ENCODE measurements at places on chromosomes 1 and 21.

- no peak for DNase-seq
These were observed 19.4 kb downstream of the PRPF38A start for GRCh38 chr1:52423771-52424170.

DNA sequence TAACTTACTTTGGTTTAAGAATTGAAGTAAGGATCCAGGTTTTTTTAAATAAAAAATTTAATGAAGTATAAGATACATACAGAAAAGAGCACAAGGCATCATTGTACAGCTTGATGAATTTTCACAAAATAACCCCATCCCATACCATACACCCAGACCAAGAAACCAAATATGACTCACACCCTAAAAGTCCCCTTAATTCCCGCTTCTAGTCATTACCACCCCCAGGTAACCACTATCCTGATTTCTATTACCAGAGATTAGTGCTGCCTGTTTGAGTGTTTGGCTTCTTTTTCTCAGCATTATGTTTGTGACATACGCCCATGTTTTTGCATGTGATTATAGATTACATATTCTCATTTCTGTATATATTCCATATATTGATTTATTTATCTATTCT, 98.5 kb upstream of the HIVEP3 start:
- DNase-seq = no peak

- DNase-seq = no peak
These were observed 6.2 kb downstream of the DISP3 start for GRCh38 chr1:11485191-11485590.

DNA sequence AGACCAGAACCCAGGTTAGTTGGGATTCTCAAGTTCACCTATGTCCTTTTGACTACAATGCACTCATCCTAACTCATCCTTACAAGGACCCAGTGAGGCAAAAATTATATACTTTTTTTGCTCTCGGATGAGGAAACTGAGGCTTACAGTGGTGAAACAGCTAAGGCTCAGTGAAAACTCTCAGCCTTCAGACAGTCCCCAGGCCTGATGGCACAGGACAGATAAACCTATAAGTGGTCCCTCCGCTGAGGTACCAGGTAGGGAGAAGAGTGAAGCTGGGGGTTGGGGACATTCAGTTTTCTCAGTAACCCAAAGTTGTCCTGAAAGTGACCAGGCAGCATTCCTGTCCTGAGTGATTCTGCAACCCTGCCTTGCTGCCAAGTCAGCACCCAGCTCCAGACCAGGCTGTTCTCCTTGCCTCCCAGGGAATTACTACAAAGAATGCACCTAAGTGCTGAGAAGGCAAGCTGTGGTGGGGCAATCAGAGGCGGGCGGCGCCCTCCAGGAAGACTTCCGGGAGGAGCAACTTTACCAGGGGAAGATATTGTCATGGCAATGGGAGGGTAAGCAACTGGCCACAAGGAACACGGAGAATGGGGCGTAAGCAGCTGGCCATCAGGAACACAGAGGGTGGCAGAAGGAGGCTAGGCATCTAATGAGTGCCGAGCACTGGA, 4.6 kb downstream of the TENT5B start:
- DNase-seq = no peak

DNA sequence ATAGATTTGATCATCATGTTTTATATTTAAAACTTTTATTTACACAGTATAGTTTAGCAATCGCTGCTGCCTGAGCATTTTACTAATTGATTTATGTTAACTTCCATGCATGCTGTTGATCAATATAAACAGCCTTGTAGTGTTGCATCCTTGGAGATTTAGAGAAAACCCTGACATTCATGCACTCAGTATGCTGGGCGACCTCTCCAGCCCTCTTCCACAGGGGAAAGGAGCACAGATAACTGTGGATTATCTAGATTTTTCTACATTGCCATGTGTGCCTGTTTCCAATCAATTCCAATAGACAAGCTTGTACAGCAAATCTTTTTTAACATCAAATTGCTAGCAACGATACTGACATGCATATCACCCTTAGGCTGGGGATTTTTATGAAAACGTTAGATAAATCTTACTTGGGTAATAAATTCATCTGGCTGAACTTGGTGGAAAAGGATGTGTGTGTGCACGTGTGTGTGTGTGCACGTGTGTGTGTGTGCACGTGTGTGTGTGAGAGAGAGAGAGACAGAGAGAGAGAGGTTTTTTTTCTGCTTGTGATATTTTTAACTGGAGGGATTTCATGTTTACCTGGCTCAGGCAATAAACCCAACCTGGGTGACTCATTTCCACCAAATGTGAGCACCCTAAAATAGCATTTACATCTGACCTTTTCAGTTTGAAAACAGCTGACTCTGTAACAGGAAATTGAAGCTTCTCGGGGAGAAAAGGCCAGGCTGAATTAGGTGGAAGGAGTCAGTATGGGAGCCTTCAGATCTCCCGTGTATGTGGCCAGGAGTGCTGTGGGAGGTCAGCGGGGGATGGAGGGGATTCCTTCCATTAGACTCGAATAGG, 339.8 kb downstream of the PRDM2 start:
- DNase-seq = no peak

GRCh38 chr1:236904892-236905741, 99.1 kb downstream of the MT1HL1 start:
- no peak for DNase-seq

DNA sequence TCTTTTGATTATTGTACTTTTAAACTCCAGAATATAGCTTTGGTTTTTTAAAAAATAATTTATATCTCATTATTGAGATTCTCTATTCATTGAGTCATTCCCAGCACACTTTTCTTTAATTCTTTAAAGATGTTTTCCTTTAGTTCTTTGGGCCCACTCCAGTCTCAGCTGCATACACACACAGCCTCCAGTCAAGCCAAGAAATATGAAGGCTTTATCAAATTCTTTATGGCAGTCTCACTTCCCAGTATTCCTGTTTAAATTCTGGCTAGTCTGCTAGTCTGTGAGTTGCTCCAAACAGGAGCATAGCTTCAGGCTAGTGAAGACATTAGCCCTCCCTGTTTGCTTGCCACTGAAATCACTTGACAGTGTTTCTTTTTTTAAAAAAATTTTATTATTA, 61.2 kb downstream of the CRP start:
- no peak for DNase-seq

Measured in neural crest cell (in vitro differentiated cells).